ENCODE measurements at places on chromosomes 6 and 20.

DNA sequence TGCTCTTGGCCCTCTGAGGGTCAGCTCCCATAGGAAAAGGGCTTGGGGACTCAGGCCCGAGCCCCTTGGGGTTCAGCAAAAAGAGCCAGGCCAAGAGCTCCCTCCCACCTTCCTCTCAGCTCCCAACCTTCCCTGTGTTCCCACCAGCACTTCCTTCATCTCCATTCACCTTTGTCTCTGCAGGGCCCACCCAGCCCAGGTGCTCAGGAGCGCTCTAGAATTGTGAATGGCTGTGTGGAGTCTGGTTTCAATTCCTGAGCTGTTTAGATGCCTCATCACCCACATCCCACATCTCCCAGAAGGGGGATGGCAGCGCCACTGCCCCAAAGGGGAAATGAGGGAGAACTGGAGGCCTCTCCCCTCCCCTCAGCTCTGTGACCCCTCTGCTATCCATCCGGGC is 7.7 kb downstream of the GRM4 start:
- no peak for DNase-seq

- DNase-seq = no peak
Measured at GRCh38 chr20:25126204-25127029, 44.5 kb upstream of the VSX1 start.

DNA sequence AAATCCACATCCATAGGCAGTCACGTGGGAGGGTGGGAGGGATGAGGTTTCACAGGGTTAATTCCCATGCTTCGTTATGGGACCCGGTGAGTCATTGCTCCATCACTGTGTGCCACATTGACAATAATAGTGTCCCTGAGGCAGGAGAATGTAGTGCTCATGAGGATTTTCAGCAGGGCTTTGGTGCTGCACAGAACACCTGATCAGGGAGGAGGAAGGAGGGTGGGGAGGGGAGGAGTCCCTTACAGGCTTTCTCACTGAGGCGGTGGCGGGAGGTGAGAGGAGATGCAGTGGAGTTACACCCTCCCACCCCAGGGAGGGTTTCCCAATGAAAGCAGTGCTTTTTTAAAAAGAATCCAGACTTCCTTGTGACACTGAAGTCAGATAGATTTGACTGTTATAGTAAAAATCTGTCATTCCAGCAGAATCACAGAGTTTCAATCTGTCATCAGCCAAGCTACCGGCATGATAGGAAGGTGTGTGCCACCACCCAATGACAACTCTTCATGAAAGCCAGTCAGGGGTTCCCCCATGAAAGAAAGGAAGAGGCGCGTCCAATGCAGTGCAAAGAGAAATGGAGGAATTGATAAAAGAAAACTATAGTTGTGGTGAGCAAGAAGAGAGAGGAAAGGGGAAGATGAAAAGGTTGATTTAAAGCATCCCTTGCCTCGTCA is 144.8 kb downstream of the TBC1D7 start:
- DNase-seq = no peak

GRCh38 chr20:31962761-31963160 is 5.2 kb upstream of the XKR7 start:
- no peak for DNase-seq

DNA sequence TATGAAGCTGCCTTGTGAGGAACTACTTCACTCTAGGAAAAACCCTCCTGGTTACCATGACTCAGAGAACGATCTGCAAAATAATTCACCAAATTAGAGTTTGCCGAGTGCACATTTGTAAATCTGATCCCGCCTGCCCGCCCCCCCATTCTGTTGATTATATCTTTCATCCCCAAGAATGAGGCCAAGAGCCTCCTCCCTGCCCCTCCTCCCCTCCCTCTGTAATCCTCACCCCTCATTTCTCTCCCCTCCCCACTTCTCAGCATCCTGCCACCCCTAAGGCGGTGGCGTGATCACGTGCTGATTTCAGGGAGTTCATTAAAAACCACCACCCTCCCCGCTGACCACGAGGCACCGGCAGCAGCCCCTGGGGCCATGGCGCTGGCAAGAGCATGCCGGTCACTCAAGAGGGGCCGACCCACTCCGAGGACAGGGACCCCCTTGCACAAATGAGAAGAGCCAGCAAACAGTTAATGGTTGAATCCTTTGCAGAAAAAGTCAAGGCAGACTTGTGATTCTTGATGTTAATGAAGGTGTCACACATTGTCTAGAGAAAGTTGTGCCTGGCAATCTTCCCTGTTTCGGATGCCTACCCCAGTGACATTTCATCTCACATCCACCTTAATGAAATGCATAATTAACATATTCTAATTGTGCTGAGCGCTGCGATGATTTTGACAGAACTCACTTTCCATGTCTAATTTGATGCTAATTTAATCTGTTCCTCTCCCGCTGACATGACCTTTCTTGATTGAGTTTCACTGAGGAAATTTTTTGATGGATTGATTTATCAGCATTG is 247.9 kb downstream of the ZNF217 start:
- no peak for DNase-seq

- no peak for DNase-seq
Measured at GRCh38 chr6:151403919-151404308, 12.6 kb upstream of the ZBTB2 start.

DNA sequence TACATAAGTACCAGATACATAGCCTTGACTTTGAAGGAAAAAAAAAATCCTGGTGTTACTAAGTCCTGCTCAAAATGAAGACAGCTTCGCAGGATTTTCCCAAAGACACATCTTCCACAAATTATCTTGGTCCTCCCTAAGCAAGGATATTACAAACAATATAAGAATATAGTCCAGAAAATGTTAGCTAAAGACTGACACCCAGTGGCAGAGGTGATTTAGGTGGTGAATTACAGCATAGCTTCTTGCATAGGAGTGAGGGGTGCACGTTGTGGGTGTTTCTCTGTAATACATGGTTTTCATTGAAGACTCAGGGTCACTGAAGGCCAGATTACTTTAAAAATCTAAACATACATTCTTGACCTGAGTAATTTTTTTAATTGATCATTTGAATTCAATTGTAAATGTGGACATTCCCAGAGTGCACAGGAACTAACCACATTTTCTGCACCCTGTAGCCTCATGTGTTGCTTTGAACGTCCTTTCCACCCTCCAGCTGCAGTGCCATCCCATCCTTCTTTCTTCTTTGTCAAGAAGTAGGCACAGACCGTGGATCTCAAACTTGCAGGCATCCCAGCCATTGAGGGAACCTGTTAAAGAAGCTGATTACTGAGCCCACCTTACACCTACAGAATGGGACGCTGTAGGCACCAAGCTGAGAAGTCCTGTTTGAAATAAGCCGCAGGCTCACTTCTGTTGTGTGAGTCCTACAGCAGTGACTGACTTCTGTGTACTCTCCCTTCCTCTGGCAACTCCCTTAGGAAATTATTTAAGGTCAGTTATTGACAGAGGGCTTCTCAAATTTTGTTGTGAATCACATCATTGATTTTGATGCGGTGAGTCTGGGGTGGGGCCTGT is 102.6 kb downstream of the PERP start:
- DNase-seq = no peak
